ENCODE measurements at places on chromosomes 3 and 15.

DNA sequence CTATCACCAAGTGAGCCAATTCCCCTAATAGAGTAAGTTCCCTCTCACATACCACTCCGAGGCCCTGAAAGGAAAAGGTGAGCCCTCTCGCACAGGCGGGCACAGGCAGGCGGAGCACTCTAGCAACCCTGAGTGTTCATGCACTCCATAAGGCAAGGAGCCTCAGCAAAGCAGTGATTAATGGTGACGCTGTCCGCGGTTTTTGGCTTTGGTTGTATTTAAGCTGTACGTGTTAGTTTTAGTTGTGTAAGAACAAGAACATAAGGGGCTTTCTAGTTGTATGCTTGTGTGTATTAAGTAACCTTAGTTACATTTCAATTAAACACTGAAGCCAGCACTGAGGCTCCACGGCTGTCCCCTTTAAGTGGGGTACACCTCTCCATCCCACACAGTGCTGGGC, 33.1 kb downstream of the KLHL25 start:
- no peak for DNase-seq

DNA sequence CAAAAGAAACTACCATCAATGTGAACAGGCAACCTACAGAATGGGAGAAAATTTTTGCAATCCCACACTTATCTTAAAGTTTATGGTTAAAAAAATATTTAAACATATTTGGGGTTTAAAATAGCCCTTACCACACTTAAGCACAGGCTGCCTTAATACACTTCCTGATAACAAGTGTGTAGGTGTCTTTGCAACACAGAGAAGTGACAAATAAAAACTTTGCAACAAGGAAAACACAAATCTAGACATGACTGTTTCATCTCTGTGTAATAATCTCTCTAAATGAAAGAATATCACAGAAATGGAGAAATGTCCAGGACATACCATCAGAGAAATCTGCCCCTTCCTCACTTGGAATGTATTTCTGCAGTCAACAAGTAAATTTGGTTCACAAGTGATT, 464.1 kb upstream of the ARHGEF26 start:
- no peak for DNase-seq

GRCh38 chr15:38454696-38455090, 766 bp downstream of the FAM98B start:
- DNase-seq: no peak

DNA sequence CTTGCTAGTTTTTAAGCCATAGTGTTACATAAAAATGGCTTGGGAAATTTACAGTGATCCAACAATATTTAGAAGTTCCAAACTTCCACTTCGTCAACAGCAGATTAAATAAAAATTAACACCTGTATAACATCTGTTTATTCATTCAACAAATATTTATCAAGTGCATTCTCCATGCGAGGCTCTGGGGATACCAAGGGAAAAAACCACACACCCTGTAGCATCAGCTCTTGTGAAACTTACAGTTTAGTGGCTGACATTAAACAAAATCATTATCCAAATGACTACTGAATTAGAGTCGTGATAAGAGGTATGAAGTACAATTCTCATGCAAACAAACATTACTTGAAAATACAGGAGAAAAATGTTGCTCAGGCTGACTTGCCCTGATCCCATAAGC, 122.9 kb downstream of the DLG1 start:
- no peak for DNase-seq

DNA sequence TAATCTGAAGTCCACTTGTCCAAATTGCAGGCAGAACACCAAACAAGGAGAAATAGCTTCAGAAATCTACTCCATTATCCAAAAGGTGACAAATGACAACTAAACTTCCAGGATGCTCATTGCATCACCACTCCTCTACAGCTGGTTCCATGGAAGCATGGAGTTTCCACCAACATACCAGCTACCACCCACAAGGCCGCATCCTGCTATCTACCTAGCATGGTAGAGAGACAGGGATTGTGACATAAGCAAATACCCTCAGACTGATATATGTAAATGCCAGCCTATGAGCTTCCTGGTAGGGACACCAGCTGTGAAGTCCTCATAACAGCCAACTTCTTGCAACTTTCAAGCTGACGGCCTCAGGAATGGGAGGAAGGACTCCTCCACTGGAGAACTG, at the start of gene TRIM42:
Gene TRIM42 (plus strand): TSS at position 301 of the 400 bp plus-strand sequence. CDS start 166 bp downstream, outside the sequence.
- no peak for DNase-seq

DNA sequence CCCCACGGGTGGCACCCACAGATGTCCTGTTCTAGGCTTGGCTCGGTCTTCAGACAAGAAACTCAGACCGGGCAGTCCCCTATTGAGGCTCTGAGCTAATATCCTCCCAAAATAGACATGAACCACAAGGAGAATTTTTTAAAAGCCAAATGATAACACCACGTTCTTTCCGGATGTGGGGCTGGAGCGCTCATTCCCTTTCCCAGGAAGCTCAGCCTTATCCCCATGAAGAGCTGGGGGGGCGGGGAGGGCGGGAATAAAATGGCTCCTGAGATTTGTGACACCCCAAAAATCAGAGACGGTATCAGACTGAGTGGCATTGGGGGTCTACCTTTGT, 1.1 kb downstream of the SLC6A1 start:
- no peak for DNase-seq

- DNase-seq: no peak
These were observed 13.3 kb upstream of the CCR9 start for GRCh38 chr3:45873036-45873435.

DNA sequence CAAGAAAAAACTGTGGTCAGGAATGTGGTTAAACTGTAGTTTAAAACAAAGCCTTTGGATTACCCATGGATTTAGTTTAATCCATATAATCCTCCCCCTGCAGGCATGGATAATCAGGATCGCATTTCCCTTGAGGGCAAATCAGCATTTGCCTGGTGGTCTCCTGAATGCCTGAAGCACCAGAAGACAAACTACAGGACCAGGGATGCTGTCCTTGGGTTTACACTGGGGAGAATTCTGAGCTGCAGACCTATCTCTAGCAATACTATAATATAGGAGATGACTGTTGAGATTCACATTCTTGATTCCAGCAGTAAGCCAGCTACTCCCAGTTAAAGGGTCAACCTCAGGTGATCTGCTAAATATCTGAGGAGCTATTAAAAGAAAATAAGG, 10.6 kb downstream of the PIK3CB start:
- no peak for DNase-seq

DNA sequence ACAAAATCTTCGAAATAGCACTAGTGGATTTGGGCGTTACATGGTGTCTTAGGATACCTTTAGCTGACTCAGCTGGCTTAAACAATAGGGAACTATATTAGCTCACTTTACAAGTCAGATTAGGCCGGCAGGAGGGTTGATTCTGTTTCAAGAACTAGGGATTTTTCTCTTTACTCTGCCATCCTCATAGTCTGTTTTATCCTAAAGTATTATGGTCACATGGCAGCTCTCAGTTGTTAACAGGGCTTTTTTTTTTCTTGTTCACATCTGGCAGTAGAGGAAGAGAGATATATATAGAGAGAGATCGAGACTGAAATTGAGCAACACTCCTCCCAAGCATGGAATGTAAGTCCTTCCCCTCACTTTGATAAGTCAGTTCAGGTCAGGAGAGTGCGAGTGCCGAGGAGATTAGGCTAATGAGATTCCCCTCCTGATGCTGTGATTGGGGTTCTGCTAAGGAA, 32.9 kb downstream of the CHP1 start:
- no peak for DNase-seq

DNA sequence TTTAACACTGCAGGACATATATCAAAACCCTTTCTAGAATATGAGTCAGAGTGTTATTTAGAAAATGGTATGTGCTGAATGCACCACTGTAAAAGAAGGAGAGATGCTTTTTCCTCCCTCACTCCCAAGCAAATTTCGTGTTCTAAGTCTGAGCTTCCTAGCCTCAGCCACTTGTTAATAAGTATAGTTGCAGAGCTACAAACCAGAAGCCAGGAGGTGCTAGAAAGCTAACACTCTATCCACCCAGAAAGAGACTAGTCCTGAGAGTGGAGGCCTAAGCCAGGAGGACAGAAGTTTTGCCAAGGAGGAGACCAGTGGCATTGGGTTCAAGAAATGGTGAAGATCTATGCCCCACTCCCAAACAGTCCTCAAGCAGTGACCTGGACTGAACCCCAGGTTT, 40.5 kb upstream of the GYG1 start:
- no peak for DNase-seq

DNA sequence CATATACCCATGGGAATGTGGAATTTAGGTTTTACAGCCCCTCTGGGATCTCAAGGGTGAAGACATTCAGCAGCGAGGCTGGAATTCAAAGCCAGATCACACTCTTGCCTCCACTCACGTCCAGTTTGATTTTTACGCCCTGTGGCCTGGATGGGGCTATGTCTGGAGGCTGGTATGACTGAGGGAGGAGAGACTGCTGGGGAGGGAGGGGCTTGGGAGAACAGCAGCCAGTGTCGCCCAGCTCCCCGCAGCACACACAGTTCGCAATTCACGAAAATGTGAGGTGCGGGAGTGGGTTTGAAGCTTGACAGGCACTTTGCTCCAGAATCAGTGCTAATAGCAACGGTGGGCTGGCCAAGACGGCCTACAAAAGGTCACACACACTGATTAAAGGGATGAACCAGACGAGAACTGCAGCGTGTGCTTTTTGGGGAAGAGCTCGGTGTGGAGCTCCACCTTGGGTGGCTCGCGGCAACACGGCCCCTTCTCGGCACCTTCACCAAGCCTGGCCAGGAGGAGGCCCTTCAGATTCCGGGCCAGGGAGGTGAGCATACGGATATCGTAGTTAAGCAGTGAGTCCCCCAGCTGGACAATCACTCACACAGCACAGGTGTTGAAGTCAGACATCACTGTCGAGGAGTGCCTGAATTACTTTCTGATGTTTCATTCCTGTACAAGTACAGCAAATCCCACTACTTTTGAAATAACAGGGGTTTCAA, 16.4 kb downstream of the EHD4 start:
- DNase-seq: no peak

- no peak for DNase-seq
These were observed 168.7 kb downstream of the CHL1 start for GRCh38 chr3:365268-365667.

GRCh38 chr3:39519103-39519502, 51.6 kb downstream of the MOBP start:
- DNase-seq: no peak

GRCh38 chr15:50353251-50353974, 1.6 kb downstream of the GABPB1 start:
- no peak for DNase-seq

GRCh38 chr3:100195375-100195774, 65.4 kb upstream of the TBC1D23 start:
- no peak for DNase-seq

DNA sequence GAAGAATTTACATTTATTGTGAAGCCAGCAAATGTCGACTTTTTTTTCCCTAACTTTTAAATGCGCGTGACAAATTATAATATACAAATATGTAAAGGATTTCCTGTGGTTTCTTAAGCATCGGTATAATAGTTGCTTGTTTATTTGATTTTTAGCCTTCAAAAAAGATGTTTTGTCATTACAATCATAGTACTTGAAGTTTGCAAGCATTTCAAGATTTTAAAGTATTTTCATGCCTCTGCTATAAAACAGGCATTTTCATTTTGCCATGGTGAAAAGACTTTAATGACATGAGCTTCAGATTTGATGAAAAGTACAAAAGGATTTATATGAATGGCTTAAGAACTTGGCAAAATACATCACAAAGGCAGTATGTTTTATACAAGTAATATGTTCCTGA, 9.4 kb upstream of the P2RY12 start:
- DNase-seq: no peak

GRCh38 chr3:167084545-167084944, 295.6 kb downstream of the ZBBX start:
- DNase-seq: no peak

- no peak for DNase-seq
These were observed 56.0 kb upstream of the CHRM5 start for GRCh38 chr15:33912326-33912725.

DNA sequence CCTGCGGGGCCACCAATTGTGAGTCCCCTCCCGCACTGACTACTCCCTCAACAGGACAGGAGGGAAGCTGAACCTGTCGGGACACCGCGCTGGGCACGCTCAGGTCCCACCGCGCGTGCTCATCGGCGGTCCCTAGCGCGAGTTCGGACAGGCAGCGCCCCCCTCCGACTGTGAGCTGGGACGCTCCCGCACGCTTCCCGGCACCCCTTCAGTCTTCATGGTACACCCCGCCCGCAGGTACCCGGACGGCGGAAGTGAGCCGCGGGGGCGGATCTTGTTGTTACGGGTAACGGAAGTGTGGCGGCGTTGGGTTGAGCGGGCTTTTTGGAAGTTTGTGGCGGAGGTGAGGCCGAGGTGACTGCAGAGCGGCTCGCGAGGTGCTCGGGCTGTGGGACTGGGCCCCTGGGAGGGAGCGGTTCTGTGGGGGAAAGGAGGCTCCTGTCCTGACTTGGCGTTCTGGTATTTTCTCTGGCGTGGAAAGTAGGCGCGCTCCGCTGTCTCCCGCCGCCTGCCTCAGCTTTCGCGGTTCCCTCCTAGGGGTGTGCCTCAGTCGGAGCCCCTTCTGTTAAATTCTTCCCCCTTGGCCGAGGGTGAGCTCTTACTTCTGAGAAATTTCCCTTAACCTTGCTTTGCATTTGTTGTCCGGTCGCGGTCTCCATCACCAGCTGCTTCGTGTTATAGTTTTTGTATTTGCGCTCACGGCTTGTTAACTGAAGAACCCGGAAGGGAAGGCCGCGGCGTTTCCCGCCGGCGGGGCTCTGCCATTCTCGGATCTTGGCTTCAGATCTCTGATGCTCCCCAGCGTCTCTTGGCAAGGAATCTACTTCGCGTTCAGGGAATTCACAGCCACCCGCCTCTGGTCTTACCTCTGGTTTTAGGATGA, at the start of gene FANCI:
Gene FANCI (plus strand): TSS at position 289 of the 883 bp plus-strand sequence. CDS start 3,669 bp downstream, outside the sequence.
- peak; percentile 99 for DNase-seq

DNA sequence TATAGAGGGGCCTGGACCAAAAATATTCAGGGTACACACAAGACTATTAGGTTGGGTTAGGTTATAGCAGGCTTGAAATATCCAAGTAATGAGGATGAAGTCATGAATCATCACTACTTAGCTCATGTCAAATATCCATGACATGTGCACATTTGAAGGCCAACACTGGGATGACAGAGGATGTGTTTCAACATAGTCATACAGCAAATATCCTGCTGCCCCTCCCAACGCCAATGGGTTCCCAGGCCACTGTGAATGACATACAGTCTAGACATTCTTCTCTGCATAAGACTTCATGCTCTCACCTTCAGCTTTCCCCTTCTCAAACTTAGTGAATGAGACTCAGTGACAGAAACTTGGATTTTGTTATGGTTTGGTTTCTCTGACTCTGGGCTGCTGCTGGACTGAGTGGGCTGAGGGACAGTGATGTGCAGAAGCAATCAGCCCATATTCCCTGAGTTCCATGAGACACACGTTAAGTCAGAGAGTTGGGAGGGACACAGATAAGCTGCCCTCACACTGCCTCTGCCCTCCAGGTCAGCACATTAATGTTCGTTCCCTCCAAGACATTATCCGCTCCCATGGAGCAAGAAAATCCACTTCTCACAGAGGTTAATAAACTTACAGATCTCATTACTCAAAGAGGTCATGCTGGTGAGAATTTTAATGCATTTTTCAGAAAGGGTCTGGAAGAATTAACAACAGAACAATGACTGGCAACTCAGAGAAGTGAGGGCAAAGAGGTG, 15.4 kb downstream of the HOMER2 start:
- no peak for DNase-seq

Measured in activated CD4-positive, alpha-beta T cell treated with anti-CD3 and anti-CD28 coated beads, Interleukin-2, amount 50 U/mL, for 48 hours (primary cell).